ENCODE measurements at places on chromosomes 2 and 18.

DNA sequence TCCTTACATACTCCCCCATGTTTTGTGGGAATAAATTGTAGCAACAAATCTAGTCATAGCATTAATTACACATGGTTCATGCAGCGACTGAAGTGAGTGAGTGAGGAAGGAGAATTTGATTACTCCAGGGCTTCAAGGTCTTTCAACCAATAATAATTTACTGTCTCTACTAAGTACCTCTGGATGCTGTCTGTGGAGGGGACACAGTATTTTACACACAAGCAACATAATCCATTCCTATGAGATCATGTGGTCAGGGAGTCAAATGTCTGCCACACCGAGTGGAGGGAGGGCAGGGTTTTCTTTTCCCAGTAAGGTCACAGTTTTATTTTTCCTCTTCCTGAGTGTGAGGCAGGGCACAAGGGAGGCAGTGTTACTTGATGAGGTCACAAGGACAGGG, 334.7 kb upstream of the CELF4 start:
- H3K27ac ChIP-seq, result no peak overlapping the region
- H3K27me3 ChIP-seq, result peaks cover 2% of the 10 kb centered on the region
- no peak for DNase-seq
- H3K36me3 ChIP-seq, result no peaks in the 10 kb centered on the region

DNA sequence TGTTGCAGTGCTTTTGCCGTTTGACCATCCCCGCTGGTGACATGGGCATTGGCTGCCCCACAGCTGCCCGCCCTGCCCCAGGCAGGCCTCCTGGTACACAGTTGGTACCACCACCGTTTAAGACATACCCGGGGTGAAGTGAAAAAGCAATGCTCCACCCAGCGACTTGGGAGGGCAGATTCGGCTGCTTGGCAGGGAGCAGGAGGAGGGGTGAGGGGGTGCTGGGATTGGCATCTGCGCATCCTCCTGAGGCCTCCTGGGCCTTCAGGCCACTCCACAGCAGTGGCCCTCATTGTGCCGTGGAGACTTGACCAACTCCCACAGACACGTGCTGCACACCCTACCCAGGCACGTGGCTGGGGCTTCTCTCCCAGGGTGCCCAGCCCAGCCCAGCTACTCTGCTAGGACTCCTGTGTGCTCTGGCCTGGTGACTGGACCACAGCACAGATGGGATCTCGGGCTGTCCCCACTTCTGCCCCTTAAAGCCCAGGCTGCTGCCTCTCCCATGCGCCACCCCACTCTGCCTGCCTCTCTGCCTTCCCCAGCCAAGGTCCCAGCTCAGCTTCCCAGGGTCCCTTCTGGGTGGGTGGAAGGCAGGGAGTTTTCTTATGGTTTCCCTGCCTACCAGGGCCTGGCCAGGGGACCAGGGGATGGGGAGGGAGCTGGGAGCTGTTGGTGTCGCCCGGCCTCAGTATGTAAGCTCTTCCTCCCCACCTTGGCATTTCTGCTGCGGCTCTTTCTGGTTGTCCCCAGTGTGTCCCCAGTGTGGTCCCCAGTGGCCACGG, 157.0 kb upstream of the HS6ST1 start:
- H3K4me1 ChIP-seq, result peaks cover 19% of the 10 kb centered on the region
- no peak overlapping the region for H3K4me3 ChIP-seq
- DNase-seq, result no peak

GRCh38 chr2:199738727-199739412, 112.1 kb downstream of the FTCDNL1 start:
- H3K4me3 ChIP-seq, result no peak overlapping the region
- peaks cover 7% of the 10 kb centered on the region for H3K4me1 ChIP-seq
- no peak overlapping the region for H3K27ac ChIP-seq
- no peak for DNase-seq
- H3K36me3 ChIP-seq, result no peaks in the 10 kb centered on the region

DNA sequence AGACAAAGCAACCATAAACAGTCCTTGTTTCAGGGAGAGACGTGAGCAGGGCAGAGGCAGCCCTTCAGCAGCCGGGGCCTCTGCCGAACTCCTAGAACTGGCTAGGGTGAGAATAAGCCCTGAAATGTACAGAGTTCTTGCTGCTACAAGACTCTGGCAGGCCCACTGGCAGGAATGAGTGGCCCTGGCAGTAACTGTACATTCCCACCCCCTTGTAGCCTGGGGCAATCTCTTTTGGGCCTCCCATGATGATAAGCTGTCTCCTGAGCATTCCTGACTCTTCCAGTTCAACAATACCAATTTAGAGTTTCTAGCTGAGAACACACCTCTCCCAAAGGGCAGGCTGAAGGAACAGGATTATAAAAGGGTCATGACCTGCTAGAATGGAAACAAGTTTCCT, 54.3 kb downstream of the HAUS1 start:
- H3K27ac ChIP-seq, result peak overlapping the region; percentile 73
- no peaks in the 10 kb centered on the region for H3K36me3 ChIP-seq
- H3K4me3 ChIP-seq, result no peak overlapping the region
- DNase-seq, result no peak
- H3K27me3 ChIP-seq, result no peaks in the 10 kb centered on the region

DNA sequence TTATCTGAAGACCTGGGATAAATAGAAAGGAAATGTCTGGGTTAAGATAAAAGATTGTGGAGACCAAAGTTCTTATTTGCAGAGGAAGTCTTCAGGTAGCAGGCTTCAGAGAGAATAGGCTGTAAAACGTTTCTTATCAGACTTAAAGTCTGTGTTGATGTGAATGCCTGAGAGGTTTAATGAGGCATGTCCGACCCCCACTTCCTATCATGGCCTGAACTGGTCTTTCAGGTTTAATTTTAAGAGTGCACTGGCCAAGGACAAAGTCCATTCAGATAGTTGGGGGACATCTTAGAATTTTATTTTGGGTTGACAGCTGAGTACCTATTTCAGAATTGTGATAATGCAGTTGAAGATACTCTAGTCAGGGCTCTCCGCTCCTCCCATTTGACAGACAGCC, 92.1 kb downstream of the ATL2 start:
- DNase-seq, result no peak
- peaks cover 28% of the 10 kb centered on the region for H3K27me3 ChIP-seq
- no peak overlapping the region for H3K27ac ChIP-seq
- peaks cover 7% of the 10 kb centered on the region for H3K4me1 ChIP-seq

DNA sequence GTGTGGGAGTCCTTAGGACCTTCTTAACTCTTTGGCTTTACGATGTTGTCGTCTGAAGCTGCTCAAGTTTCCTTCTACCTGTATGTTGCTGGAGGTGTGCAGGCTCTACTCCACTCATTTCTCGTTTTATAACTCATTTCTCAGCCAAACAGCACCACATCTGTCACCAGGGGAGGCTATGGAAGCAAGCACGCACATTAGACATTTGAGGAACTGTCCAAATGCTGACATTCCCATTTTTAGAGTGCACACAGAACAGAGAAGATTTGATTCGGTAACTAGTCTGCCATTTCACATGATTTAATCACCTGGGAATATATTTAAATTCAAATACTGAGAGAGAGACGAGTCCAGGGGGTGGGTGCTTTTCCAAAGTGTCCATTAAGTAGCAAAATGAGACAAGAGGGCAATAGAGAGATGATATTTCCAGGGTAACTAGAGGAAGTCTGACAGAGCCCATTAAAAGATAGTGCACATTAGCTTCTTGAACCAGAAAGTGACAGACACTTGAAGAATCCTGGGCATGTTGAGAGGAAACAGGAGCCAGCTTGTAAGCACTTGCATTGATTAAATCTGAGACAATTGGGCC, 793.3 kb downstream of the TDRD15 start:
- H3K4me3 ChIP-seq, result no peak overlapping the region
- H3K27me3 ChIP-seq, result no peaks in the 10 kb centered on the region
- no peaks in the 10 kb centered on the region for H3K36me3 ChIP-seq
- H3K4me1 ChIP-seq, result no peaks in the 10 kb centered on the region
- no peak for DNase-seq
- H3K27ac ChIP-seq, result no peak overlapping the region

DNA sequence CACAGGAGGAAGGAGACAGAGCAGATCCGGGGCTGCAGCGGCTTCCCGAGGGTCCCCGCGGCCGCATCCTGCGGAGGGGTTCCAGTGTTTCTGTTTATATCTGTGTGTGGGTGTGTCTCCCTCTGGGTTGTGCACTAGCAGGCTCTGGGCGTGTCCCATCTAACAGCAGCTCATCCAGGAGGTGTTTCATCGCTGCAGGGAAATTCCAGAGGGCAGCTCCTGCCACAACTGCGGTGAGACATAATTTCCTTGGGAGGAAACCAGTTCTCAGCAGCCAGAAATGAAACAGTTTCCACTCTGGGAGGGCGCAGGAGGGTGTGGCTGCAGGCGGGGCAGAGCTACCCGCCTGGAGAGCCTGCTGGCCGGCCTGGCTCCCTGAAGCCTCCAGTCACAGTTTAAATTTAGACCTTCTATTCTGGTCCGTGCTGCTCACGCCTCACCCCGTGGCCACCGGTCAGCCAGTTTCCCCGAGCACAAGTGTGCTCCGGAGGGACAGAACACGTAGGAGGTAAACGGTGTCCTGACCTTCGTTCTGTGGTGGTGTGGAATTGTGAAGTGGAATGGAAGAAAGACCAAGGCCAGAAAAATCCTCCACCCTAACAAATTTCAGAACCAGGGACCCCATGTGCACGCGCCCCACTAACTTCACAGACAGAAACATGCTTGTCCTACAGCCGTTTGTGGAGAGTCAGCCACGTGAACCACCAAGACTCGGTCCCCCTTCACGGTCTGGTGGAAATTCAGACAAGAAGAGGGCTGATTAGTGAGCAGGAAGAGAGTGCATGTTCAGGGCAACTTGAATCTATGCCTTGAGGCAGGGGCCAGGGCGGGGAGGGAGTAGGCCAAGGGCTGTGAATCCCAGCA, 50.2 kb downstream of the TEX44 start:
- no peak for DNase-seq
- H3K4me1 ChIP-seq, result peaks cover 7% of the 10 kb centered on the region
- H3K4me3 ChIP-seq, result peak overlapping the region; percentile 73
- H3K27me3 ChIP-seq, result no peaks in the 10 kb centered on the region

GRCh38 chr2:50647381-50647780, 384.6 kb downstream of the NRXN1 start:
- no peak overlapping the region for H3K27ac ChIP-seq
- no peaks in the 10 kb centered on the region for H3K4me1 ChIP-seq
- H3K27me3 ChIP-seq, result no peaks in the 10 kb centered on the region
- no peak for DNase-seq
- no peaks in the 10 kb centered on the region for H3K36me3 ChIP-seq
- no peak overlapping the region for H3K4me3 ChIP-seq

All from naive thymus-derived CD8-positive, alpha-beta T cell (primary cell).